ENCODE measurements at places on chromosomes 6 and 20.

- no peak for DNase-seq
Observed at GRCh38 chr6:111260570-111261298, 173.4 kb downstream of the SLC16A10 start.

- no peak for DNase-seq
Observed at GRCh38 chr6:124393536-124393935, 568.7 kb upstream of the RNF217 start.

- no peak for DNase-seq
Observed at GRCh38 chr6:39256294-39256940, 27.1 kb upstream of the KCNK5 start.

DNA sequence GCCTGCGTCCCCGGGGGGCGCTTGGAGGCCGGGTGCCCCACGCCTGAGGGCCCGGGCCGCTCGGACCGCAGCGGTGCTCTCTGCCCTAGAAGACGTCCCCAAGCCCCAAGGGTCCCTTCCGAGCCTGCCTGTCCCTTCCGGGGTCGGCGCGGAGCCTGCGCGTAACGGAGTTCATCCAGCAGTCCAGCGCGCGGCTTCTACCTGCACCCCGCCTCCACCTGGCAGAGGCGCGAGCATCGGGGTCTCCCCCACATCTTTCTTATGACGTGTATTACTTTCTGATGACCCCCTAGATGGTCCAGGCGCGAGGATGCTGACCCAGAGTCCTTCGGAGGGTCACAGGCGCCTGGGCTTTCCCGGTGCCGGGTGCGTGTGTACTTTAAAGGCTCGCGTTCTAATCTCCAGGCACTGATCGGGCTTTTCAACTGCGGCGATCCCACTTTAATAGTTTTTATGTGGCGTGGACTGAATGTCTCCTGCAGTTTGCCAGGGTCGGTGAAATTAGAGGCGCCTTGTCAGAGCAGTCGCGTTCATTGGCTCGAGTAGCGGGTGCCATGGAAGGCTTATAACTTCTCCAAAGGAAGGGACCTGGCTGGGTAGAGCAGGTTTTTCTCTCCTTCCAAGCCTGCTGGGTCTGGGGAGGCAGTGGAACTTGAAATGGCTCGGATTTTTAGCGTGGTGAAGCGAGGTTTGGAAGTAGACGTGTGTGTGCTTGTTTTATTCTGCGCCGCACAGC, 912 bp downstream of the EYA4 start:
- DNase-seq: no peak

Data from activated effector memory CD4-positive, alpha-beta T cell treated with Interleukin-2 at 50 U/mL for 16 hours (primary cell).